Nasal cavity respiratory epithelium epithelial cell of viscerocranial mucosa (primary cell): ENCODE measurements at places on chromosomes 7 and 10. TPM values are rescaled to one million over a fixed set of nuclear protein-coding genes. Genes with fewer than 3 reads are reported as not detected.

Gene IL6
- 0.34 and 3.1 TPM in 2 replicates for total RNA-seq

Gene NODAL
- 0.07 TPM in 1 of 2 replicates, not detected in the other for total RNA-seq

Gene EGFR
- 152 and 358 TPM in 2 replicates for total RNA-seq

Gene ALOX5
- under 0.01 and 5.6 TPM in 2 replicates for total RNA-seq

Gene TMEM178B
- 0.07 and 0.34 TPM in 2 replicates for total RNA-seq
